Liver (tissue), 10 donors: ENCODE measurements at places on chromosomes 1 and 21. TPM values are rescaled to one million over a fixed set of nuclear protein-coding genes. Genes with fewer than 3 reads are reported as not detected.

- H3K36me3 ChIP-seq = no peaks in the 10 kb centered on the region
- H3K27ac ChIP-seq = no peak overlapping the region
- no peaks in the 10 kb centered on the region for H3K27me3 ChIP-seq
- no peak overlapping the region for H3K4me3 ChIP-seq
- no peaks in the 10 kb centered on the region for H3K4me1 ChIP-seq
- DNase-seq = no peak
Measured at GRCh38 chr1:244583358-244583982, 69.5 kb upstream of the DESI2 start.

- H3K4me3 ChIP-seq = no peak overlapping the region
- H3K27me3 ChIP-seq = no peaks in the 10 kb centered on the region
- no peaks in the 10 kb centered on the region for H3K4me1 ChIP-seq
- H3K27ac ChIP-seq = no peak overlapping the region
Measured at GRCh38 chr21:18493422-18493821, 89.8 kb upstream of the TMPRSS15 start.

- H3K36me3 ChIP-seq = no peaks in the 10 kb centered on the region
- no peaks in the 10 kb centered on the region for H3K27me3 ChIP-seq
- no peaks in the 10 kb centered on the region for H3K4me1 ChIP-seq
- H3K27ac ChIP-seq = no peak overlapping the region
- no peak overlapping the region for H3K4me3 ChIP-seq
- DNase-seq = no peak
Measured at GRCh38 chr1:111251570-111251969, 24.1 kb downstream of the CHI3L2 start.

GRCh38 chr21:33208534-33208933 is 21.2 kb upstream of the IFNAR2 start:
- H3K4me3 ChIP-seq = no peak overlapping the region
- H3K27me3 ChIP-seq = no peaks in the 10 kb centered on the region
- H3K36me3 ChIP-seq = no peaks in the 10 kb centered on the region
- H3K4me1 ChIP-seq = peaks cover 26% of the 10 kb centered on the region
- DNase-seq = no peak

- DNase-seq = no peak
- H3K4me3 ChIP-seq = peak overlapping the region; percentile 82
- no peak overlapping the region for H3K27ac ChIP-seq
- no peaks in the 10 kb centered on the region for H3K27me3 ChIP-seq
Measured at GRCh38 chr1:1435911-1436629, 580 bp downstream of the VWA1 start.

DNA sequence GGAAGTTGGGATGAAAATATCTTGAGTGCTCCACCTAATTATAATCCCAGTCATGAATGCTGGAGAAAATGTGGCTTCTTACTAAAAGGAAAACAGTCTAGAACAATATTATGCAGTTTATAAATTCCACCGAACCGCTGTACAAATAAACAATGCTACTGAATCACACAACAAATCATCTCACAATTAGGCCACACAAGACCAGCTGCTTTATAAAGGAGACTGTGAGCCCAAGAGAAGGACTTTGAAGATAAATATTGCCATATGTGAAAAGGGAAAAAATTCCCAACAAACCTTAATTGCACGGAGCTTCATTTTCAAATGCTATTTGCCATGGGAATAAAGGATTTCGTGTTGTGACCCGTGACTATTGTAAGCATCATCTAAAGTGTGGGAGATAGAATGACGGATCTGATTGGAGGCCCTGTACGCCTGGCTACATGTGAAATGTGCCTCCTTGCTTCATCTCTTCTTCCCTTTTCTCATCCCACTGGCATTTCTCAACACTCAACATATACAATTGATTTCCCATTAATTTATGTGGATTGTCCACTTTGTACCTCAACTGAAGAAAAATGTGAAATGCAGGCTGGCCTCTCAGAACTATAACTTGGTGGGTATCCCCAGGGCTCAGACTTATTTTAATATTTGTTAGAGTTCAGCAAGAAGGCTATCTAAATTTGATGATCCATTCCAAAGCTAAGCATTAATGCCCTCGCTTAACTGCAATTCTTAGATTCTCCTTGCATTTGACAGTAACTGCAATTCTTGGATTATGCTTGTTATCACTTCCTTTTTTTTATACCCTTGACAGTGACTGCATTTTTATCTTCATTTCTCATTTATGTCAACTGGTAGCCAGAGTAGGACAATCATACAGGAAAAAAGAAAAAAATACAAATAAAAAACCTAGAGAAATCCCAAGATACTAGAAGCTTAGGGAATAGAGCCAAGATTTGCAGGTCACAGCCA is 122.3 kb downstream of the TGFB2 start:
- no peaks in the 10 kb centered on the region for H3K36me3 ChIP-seq
- DNase-seq = no peak
- no peak overlapping the region for H3K4me3 ChIP-seq
- H3K27me3 ChIP-seq = no peaks in the 10 kb centered on the region
- peaks cover 2% of the 10 kb centered on the region for H3K4me1 ChIP-seq

GRCh38 chr1:204359474-204360255 is at the start of gene PLEKHA6:
TSS of gene PLEKHA6 (minus strand) at chr1:204359929. CDS start at chr1:204273727, 86,202 bp downstream.
- no peak within 1 kb of the TSS for H3K27ac ChIP-seq
- no peaks in the 10 kb centered on the region for H3K36me3 ChIP-seq

DNA sequence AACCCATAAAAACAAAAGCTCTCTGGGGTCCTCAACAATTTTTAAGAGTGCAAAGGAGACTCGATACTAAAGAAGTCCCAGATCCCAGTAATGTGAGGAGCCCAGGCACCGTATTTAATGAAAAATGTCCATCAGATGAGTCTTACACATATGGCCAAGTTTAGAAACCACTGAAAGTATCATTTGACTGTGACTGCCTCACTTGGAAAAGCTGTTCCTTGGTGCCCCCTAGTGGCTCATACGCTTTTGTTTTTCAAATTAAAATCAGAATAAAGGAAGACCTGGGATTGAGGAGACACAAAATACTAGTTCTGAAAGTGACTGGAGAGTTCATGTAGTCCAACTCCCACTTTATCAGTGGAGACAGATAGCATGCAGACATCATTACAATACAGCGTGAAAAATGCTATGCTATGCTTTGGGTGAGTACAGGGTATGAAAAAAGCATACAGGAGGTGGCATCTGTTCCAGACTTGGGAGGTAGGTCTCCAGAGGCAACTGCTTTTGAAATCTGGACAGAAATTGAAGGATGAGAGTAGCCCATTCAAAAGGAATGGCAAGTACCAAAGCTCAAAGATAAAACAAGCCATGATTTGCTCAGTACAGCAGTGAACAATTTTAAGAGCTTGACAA is 33.8 kb downstream of the GDAP2 start:
- peaks cover 7% of the 10 kb centered on the region for H3K4me1 ChIP-seq
- H3K36me3 ChIP-seq = peaks cover 3% of the 10 kb centered on the region
- no peak overlapping the region for H3K27ac ChIP-seq
- no peaks in the 10 kb centered on the region for H3K27me3 ChIP-seq

DNA sequence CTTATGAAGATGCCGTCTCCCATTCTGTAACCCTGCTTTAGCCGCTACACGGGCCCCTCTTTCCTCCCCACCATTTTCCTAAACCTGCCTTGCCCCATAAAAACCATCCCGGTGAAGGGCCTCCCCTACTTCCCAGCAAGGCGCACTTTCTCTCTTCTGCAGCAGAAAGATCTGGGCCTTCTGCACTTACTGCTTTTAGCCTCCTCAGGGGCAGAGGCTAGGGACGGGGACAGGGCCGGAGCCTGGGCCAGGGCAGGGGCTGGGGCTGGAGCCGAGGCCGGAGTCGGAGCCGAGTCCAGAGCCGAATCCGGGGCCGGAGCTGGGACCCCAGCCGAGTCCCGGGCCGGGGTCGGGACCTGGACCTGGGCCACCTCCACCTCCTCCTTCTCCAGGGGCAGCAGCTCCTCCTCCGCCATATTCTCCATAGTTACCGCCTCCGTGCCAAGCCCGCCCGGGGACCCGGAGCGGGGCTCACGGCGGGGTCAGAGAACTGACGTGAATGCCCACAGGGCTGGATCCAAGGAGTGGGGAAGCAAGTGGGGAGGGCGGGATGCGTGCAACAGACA is 382 bp downstream of the TRMT1L start:
- no peak for DNase-seq
- H3K4me3 ChIP-seq = peak overlapping the region; percentile 82
- no peaks in the 10 kb centered on the region for H3K27me3 ChIP-seq
- peaks cover 24% of the 10 kb centered on the region for H3K4me1 ChIP-seq
- peak overlapping the region; percentile 99 for H3K27ac ChIP-seq

GRCh38 chr1:172742599-172743500 is 83.9 kb downstream of the FASLG start:
- H3K27me3 ChIP-seq = no peaks in the 10 kb centered on the region
- no peak for DNase-seq
- H3K27ac ChIP-seq = no peak overlapping the region
- no peaks in the 10 kb centered on the region for H3K36me3 ChIP-seq
- no peaks in the 10 kb centered on the region for H3K4me1 ChIP-seq
- no peak overlapping the region for H3K4me3 ChIP-seq

DNA sequence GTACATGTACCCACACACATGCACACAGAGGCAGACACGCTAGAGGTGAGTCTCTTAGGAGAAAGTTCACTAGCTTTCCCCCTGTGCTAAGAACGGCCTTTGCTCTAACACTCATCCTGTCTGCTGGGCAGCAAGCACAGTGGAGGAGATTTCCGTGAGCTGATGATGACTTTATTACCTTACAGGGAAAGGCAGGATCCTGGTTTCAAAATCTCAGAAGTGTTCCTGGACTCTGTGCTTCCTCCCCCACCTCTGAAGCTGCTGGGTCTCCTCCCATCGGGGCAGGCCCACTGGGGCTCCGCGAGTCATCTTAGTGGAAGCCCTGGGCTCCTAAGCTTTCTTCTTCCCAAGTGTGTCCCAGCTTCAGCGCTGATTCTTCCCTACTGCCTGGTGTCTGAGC is 2.7 kb downstream of the FAM3B start:
- H3K27ac ChIP-seq = no peak overlapping the region
- H3K4me1 ChIP-seq = no peaks in the 10 kb centered on the region
- no peak overlapping the region for H3K4me3 ChIP-seq
- DNase-seq = no peak
- no peaks in the 10 kb centered on the region for H3K36me3 ChIP-seq

GRCh38 chr1:10680487-10680886 is 116.0 kb downstream of the CASZ1 start:
- H3K36me3 ChIP-seq = no peaks in the 10 kb centered on the region
- peaks cover 40% of the 10 kb centered on the region for H3K4me1 ChIP-seq
- no peak overlapping the region for H3K27ac ChIP-seq

GRCh38 chr21:42222821-42223390 is 4.0 kb downstream of the ABCG1 start:
- no peak overlapping the region for H3K27ac ChIP-seq
- no peaks in the 10 kb centered on the region for H3K36me3 ChIP-seq
- H3K4me1 ChIP-seq = peaks cover 19% of the 10 kb centered on the region
- no peaks in the 10 kb centered on the region for H3K27me3 ChIP-seq
- no peak for DNase-seq

DNA sequence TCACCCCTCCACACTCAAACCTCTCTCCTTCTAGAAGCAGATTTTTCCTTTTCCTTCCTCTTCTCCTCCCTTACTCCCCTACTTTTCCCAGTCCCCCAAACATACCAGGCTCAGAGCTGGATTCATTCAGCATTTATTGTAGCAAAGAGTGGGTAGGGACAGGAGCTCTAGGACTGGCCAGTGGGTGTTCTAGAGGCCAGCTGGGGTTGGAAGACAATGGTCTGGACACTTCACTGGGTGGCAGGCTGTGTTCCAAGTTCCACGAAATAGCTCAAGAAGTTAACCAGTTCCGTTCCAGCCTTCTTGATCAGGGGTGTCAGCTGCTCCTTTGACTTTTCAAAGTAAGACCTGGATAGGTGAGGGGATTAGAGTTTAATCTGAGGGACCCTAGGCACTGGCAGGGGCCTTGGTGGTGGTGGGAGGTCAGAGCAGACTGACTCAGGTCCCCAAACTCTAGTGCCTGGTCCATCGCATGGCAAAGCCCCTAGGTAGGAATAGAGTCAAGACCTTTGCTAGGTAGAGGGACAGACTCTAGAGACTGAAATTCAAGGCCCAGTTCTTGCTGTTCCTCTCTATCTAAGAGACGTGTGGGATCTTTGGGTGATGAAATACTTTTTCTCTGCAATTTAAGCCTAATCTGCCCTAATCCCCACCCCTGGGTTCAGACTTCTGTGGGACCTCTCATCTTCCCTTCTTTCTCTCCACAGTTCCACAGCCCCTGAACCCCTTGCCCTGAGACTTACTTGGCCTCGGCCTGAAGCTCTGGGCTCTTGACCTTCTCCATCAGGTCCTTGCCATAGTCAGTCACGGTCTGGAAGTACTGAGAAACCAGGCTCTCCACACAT is 1.0 kb downstream of the APOA2 start:
- H3K27ac ChIP-seq = peak overlapping the region; percentile 93
- H3K4me1 ChIP-seq = peaks cover 46% of the 10 kb centered on the region
- DNase-seq = no peak
- peak overlapping the region; percentile 68 for H3K4me3 ChIP-seq
- H3K36me3 ChIP-seq = no peaks in the 10 kb centered on the region

- DNase-seq = no peak
- no peaks in the 10 kb centered on the region for H3K36me3 ChIP-seq
- H3K4me3 ChIP-seq = no peak overlapping the region
- H3K27me3 ChIP-seq = no peaks in the 10 kb centered on the region
Measured at GRCh38 chr1:220873868-220874655, 5.2 kb upstream of the HLX start.

DNA sequence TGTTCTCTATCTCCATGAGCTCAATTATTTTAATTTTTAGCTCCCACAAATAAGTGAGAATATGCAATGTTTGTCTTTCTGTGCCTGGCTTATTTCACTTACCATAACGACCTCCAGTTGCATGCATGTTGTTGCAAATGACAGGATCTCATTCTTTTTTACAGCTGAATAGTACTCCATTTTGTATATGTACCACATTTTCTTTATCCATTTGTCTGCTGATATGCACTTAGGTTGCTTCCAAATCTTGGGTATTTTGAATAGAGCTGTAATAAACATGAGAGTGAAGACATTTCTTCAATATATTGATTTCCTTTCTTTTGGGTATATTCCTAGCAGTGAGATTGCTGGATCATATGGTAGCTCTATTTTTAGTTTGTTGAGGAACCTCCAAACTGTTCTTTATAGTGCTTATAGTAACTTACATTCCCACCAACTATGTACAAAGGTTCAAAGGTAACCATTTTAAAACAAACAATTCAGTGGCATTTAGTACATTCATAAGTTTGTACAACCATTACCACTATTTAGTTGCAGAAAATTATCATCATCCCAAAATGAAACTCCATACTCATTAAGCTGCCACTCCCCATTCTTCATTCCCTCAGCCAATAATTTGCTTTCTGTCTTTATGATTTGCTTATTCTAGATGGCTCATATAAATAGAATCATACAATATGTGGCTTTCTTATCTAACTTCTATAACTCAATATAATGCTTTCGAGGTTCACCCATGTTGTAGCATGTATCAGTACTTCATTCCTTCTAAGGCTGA is 255.9 kb upstream of the NFIA start:
- no peak for DNase-seq
- H3K4me3 ChIP-seq = no peak overlapping the region
- H3K36me3 ChIP-seq = no peaks in the 10 kb centered on the region
- H3K27me3 ChIP-seq = no peaks in the 10 kb centered on the region

GRCh38 chr1:181142096-181142958 is 53.8 kb downstream of the IER5 start:
- DNase-seq = peak; percentile 90
- H3K27ac ChIP-seq = no peak overlapping the region

PLPPR4 gene
- 0.17 TPM for total RNA-seq

S100A7 gene
- not detected for total RNA-seq

ATAD3C gene
- 1.3 TPM for total RNA-seq

GJB5 gene
- total RNA-seq = not detected

AHDC1 gene
- 6.3 TPM for total RNA-seq

CCDC17 gene
- 0.89 TPM for total RNA-seq

GPR89A gene
- 27.2 TPM for total RNA-seq

KCNT2 gene
- 7.5 TPM for total RNA-seq

OR6N1 gene
- not detected for total RNA-seq

KRTAP10-1 gene
- not detected for total RNA-seq
